ENCODE measurements at places on chromosomes 5 and 9. TPM values are rescaled to one million over a fixed set of nuclear protein-coding genes. Genes with fewer than 3 reads are reported as not detected.

DNA sequence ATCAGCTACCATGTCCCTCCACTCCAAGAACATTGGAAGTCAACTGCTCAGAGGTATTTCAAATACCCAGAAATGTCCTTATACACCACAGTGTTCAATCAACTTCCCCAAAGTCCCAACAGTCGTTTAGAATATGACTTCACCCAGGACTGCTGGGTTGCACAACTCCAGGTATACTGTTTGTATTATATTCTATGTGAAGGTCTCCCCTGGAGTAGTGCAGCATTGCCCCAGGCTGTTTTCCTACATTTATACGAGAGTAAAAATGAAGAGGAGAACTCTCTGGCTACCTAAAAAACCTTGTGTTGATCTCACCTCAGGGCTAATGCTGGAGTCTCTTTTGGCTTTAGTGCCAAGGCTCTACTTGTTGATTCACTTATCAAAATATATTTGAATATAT, 183.6 kb upstream of the MAP3K1 start:
- H3K4me1 ChIP-seq: no peaks in the 10 kb centered on the region
- H3K36me3 ChIP-seq: no peaks in the 10 kb centered on the region
- H3K4me3 ChIP-seq: no peak overlapping the region
- H3K27me3 ChIP-seq: no peaks in the 10 kb centered on the region
- DNase-seq: no peak

DNA sequence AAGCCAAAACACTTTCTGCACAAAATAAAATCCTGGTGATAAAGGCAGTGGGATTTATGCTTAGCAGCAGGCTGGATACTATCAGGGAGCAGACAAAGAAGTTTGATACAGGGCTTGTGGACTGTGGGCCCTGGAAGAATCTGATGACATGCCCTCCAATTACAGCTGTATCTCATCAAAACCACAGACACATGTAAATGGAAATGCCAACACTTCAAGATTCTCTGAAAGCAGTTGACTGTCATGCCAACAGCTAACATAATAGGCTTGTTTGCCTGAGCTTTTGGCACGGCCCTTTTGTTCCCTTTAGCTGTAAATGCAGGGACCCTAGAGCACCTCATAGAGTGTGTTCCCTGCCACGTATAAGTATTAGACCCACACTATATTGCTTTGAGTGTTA, 114.4 kb downstream of the STK32A start:
- H3K36me3 ChIP-seq: no peaks in the 10 kb centered on the region
- H3K27ac ChIP-seq: no peak overlapping the region
- no peaks in the 10 kb centered on the region for H3K27me3 ChIP-seq
- no peaks in the 10 kb centered on the region for H3K4me1 ChIP-seq
- no peak overlapping the region for H3K4me3 ChIP-seq

The TAF11L10 gene
- total RNA-seq: not detected

DNA sequence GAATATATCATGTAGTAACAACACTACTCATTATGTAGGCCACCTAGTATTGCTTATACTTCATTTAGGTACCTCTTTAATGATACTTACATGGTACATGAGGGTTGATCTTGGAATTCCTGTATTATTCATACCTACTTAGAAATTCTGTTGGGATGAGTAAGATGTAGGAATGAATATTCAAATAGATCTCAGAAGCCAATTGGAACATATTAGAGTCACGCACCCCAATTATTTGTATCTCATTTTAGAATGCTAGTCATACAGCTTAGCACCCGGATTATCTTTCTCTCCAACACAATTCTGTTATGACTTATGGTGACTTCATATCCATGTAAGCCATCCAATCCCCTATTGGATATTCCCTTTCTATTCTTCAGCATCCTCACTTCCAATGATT, 106.7 kb upstream of the SH3GL2 start:
- H3K4me3 ChIP-seq: no peak overlapping the region
- DNase-seq: no peak
- H3K27ac ChIP-seq: no peak overlapping the region
- no peaks in the 10 kb centered on the region for H3K36me3 ChIP-seq

GRCh38 chr9:128150594-128151308, 1.5 kb downstream of the LCN2 start:
- H3K4me3 ChIP-seq: no peak overlapping the region
- no peaks in the 10 kb centered on the region for H3K4me1 ChIP-seq
- H3K27ac ChIP-seq: no peak overlapping the region
- H3K36me3 ChIP-seq: no peaks in the 10 kb centered on the region
- no peaks in the 10 kb centered on the region for H3K27me3 ChIP-seq

DNA sequence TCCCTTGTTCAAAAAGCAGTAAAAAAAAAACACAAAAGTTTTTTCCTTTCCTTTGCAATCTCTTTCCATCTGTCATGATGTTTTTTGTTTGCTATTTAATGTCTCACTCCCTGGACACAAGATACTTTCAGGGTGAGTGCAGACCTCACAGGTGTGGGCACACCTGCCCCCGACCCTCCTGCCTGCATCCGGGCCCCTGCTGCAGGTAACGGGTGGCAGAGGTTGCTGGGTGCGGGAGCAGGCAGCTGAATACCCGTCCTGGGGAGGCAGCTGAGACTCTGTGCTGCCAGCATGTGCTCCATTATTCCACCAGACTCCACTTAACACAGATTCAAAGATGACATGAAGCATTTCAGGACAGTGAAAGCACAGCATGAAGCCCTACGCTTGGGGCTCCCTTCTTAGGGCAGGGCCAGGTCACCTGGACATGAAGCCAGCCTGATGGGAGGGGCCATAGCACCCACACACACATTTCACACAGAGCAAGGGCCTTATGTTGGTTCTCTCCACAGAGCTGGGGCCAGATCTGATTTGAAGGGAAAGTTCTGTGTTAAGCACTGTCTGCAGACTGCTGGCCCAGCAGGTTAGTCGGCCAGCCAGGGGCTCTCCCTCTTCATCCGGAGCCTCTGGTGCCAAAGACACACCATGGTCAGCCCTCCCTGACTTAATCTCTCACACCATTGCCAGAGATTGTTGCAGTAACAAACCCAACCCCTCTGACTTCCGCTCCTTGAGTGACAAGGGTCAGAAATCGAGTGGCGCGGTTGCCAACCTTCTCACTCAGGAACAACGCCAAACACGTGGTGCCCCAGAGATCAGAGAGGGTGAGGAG, 13.0 kb downstream of the NEK6 start:
- DNase-seq: peak; percentile 85
- no peaks in the 10 kb centered on the region for H3K36me3 ChIP-seq
- H3K27me3 ChIP-seq: no peaks in the 10 kb centered on the region
- H3K27ac ChIP-seq: peak overlapping the region; percentile 64

DNA sequence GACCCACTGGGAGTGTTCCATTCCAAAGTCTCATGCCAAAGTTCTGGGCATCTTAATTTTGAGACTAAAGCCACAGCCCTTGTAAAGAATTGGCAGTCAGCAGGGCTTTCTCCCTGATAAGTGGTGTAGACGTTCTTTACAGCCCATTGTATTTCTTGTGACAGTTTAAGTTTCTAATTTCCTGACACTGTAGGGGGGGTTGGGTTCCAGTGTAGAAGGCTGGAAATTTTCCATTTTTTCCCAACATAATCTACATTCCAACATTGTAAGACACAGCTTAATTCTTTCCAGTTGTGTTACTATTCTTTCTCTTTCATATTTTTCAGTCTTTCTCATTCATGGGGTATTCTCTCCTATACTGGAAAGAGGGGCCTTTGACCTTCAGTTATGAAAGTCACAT, 121.1 kb downstream of the FBXL7 start:
- no peak for DNase-seq
- H3K4me3 ChIP-seq: no peak overlapping the region
- no peaks in the 10 kb centered on the region for H3K36me3 ChIP-seq
- no peaks in the 10 kb centered on the region for H3K27me3 ChIP-seq
- H3K27ac ChIP-seq: no peak overlapping the region

DNA sequence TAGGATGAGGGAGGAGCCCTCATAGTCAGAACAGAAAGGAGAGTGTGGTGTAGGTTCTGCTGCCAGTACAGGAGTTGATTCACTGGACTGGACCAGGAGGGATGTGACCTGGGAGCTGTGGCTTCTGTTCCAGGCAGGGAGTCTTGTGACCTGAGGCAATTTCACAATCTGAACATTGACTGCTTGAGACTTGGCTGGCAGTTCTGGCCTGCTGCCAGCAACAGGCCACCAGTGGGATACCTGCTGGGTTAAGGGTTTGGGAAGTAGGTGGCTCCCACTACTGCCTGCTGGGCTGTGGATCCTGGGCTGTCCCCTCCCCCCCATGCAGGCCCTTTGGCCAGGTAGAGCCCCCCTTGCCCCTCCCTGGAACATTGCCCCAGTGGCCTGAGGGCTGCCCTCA, 268.6 kb upstream of the ARRDC3 start:
- no peaks in the 10 kb centered on the region for H3K4me1 ChIP-seq
- no peaks in the 10 kb centered on the region for H3K36me3 ChIP-seq
- no peaks in the 10 kb centered on the region for H3K27me3 ChIP-seq
- H3K27ac ChIP-seq: no peak overlapping the region
